NCI-H526 (cell line): ENCODE measurements at places on chromosomes 1 and 21.

DNA sequence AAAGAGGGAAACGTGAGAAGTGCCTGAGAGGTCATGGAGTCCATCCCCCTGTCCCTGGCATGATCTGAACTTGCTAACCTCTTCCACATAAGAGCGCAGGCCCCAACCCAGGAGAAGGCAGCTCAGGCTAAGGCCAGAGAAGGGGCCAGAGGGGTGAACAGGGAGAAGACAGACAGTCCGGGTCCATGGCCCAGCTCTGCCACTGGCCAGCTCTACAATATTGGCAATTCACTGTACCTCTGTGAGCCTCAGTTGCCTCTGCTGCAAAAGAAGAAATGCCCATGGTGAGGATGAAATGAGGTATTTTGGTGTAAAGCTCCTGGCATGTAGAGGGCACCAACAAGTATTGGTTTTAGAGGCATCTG lies 72.3 kb downstream of the CAMK2N1 start:
- DNase-seq: no peak

- no peak for DNase-seq
Observed at GRCh38 chr21:45737485-45738166, 94.1 kb downstream of the PCBP3 start.

DNA sequence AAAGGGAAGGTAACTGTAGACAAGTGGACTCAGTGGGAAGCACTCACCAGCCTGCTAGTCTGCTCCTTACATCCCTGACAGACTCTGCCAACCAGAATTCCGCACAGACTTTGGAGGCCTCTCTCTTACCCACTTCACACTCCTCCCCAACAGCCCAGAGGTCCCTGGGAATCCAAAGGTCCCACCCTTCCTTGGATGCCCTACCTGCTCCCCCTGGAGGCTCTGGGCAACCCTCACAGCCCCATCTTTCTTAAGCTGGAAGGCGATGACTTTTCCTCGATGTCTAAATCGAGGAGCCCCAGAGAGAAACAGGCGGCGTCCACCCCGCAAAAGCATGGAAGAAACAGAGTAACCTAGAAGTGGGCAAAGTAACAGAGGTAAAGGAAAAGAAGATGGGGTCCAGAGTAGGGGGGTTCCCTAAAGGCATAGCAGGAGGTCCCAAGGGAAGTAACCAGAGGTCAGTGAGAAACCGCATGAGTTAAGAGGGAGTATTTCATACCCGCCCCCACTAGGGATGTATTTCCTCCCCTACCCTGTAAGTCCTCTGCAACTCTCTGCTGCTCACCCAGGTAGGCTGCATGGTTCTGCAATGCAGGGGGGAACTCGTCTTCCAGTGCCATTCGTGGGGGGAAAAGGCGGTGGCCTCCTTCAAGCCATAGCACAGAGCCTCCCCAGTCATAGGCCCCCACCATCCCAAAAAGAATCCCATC lies 8.4 kb downstream of the ITGA10 start:
- no peak for DNase-seq

GRCh38 chr1:151972542-151973248 lies 21.0 kb downstream of the S100A10 start:
- no peak for DNase-seq

GRCh38 chr1:12539320-12539704 lies 78.7 kb downstream of the DHRS3 start:
- no peak for DNase-seq

DNA sequence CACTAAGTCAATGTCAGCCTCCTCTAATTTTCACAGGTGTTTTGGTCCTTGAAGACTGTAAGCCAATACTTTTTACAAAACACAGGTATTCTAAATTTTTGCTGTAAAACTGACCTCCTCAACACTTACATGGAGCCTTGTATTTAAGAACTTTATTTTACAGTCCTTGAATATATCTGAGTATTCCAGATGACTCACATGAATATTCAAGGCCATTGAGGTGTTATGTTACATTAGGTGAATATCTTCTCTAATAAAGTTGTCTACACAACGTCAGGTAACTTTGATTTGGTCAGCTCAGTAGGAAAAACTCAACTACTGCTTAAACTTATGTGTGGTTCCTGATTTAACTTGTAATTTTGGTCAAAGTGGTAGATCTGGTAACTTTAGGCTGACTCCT lies 254.2 kb downstream of the OLFM3 start:
- DNase-seq: no peak

GRCh38 chr1:43296207-43296606 lies 4.6 kb upstream of the TIE1 start:
- no peak for DNase-seq

DNA sequence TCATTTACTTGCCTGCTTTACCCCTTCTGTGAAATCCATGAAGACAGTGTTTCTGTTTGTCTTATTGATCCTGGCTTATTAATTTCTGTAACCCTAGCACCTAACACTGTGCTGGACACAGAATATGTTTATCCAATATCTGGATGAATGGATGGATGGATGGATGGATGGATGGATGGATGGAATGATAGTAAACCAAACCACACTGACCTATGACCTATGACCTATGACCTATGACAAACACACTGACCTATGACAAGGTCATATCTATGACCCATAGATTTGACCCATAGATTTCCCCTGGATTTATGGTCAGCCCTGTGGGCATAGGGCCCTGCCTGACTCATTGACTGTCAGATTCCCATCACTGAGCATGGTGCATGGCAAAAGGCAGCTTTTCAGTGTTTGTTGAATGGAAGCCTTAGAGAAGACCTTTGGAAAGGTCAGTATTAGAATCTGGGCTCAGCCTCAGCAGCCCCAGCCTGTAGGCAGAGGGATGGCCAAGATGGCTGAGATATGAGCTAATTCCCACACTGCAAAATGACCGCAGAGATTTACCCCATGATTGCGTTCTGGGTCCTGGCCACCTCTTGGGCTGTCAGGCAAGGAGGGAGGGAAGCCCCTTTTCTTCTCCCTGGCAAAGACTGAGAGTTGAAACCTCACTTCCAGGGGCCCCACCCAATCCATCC lies 24.6 kb downstream of the IGSF21 start:
- no peak for DNase-seq

DNA sequence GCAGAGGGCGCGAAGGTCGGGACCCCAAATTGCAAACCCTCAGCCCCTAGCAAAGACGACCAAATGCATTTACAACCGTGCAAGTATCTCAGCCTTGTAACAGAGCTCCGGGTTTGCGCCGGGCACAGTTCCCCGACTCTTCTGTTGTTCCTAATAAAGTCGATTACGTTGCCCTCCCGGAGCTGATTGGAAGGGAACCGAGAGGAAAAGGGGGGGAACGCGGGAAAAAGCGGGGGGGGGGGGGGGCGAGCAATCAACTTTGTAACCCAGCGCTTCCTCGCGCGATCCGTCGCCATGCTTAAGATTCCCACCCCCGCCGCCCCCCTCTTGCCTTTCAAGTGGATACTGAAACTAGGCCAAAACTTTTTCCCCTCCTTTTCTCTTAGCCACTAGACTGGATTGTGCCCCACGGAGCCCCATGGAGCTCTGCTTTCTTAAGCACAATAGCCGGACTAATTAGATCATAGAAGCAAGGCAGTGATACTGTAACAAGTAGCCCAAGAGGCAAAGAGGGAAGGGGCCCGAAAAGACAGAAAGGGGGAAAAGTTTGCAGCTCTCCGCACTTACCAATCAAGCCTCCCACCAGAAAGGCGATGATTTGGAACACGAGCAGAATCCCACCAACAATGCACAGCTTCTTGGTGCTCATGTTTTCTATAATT lies 565 bp downstream of the WLS start:
- peak; percentile 32 for DNase-seq

DNA sequence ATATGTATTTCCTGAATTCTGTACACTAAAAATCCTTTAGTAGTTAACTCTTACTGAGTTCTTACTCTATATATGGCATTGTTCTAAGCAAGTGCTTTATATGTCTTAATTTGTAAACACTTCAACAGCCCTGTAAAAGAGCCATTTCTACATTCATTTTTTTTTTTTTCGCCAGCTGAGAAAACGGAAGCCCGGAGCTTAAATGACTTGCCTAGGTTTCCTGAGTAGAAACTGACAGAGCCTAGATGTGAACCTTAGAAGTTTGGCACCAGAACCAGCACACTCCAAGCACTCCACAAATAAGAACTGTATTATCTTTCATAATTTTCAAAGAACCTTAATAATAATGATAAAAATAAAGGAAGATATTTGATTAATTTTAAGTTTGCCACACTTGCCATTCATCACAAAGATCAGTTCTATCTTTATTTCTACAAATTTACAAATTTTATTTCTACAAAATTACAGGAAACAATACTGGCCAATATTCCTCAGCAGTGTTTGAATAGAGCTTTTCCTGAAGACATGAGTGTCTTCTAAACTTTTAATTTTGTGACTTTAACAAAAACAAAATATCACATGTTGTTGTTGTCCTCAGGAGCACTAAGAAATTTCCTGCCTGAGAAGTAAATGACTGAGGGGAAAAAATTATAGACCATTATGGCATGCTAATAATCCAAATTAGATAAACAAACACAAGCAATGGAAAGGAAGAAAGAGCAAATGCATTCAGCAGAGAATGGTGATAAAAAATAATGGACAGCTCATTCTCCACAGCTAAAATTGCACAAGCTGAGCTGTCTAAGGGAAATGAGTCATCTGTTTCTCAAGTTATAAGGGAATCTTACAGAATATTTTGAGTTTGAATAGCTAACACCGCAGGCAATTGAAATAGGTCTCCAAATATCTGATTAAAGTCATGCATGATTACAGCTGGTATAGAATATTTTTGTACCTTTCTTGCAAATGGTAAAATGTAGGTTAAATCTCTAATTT lies 71.2 kb downstream of the DPYD start:
- no peak for DNase-seq

DNA sequence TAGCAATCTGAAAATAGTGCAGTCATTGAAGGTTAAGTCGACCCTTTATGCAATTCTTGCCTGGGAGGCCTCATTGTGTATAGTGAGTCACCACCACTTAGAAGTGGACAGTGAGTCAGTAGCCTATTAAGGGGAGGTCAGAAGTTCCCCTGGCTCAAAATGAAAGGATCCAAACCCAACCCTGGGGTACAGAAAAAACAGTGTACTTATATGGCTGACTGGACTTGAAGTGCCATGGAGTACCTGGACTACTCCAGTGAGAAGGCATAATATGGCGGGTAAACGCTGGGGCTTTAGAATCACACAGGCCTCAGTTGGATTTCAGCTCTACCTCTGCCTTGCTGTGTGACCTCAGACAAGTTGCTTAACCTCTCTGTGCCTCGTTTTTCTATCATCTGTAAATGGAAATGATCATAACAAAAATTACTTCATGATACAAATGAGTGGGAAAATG lies 2.2 kb upstream of the BCL9 start:
- no peak for DNase-seq

GRCh38 chr1:83102630-83103071 lies 896.3 kb downstream of the TTLL7 start:
- DNase-seq: no peak

DNA sequence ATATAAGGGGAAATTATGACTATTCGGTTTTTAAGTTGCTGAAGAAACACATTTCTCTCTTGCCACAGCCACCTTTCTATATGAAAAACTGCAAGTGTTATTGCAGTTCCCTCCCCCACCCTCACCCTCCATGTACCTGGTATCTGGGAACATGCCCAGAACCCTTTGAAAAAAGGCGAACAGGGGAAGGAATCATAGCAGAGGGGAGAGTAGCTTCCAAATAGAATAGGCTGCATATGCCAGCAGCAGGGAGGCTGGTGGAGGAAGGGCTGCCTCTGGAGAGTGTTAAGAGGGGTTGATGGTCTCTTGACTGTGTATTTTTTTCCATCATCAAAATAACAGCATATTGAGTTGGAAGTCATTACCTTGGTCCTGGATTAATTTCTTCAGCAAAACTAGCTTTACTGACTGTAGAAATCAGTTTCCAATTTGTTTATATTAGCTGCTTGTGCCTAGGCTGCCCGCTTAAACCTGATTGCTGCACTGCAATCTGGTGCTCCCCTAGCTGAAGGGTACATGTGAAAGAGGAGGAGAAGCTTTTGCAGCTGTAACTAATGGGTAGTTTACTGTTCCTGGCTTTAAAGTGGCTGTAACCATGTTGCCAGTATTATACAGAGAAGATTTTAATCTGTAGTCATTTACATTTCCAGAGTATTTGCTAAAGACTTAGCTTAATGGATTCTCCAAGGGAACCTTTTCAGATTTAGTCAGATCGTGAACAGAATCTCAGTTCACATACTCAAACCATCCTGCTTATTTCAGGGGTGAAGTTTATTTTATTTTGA lies 22.7 kb downstream of the AHCYL1 start:
- DNase-seq: no peak

DNA sequence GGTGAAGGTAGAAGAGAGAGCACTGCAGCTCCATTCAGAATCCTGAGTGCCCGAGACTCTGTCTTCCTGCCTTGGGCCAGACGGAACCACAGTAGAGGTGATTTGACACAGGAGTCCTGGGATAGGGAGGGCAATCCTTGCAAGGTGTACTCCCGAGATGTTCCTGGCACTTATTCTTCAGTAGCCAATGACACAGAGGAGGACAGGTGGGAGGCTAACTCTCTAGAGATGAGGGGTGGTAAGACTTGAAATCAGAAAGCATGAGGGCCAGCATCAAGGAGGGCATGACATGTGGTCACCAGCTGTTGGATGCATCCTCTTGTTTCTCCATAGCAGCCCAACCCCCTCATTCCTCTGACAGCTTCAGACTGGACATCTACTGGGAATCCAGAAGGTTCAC lies 56.3 kb downstream of the CSMD2 start:
- no peak for DNase-seq

DNA sequence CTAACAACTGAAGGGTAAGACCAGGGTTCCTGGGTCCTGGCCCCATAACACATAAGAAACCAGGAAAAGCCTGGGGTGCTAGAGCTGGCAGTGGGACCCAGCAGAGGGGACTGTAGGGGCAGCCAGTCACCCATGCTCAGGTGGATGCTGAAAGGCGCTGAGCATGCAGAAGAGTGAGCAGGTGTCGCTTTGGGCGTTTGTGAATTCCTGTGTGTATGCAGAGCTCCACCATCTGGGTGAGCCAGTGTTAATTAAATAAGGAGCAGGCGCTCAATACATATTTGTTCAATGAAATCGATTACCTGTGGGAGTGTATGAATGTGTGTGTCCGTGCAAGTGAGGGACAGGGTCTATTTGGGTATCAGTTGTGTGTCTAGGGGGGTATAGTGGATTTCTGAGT lies 499 bp downstream of the C1QA start:
- peak; percentile 42 for DNase-seq

DNA sequence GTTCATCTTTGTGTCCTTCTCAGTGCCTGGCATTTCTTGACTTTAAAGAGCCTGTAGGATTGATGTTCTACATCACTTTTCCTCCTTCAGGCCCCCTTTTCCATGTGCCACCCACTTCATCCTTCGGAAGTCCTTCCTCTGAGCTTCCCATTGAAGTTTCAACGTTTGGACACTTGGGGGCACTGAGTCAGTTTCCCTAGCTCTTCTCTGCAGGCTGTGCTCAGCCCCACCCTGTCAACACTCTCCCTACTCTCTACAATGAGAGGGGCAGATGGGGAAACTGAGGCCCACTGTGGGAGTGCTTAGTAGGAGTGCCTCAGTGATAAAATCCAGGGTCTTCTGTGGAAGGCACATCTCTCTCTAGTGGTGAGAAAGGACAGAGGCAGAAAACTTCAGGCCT lies 11.9 kb downstream of the KCNJ10 start:
- no peak for DNase-seq

GRCh38 chr1:14296795-14297194 lies 301.7 kb upstream of the KAZN start:
- no peak for DNase-seq

GRCh38 chr1:109425391-109426280 lies 612 bp downstream of the PSMA5 start:
- peak; percentile 77 for DNase-seq
